ENCODE measurements at places on chromosomes 1 and 21.

GRCh38 chr1:23527366-23527765 is 3.7 kb downstream of the E2F2 start:
- DNase-seq, result no peak

DNA sequence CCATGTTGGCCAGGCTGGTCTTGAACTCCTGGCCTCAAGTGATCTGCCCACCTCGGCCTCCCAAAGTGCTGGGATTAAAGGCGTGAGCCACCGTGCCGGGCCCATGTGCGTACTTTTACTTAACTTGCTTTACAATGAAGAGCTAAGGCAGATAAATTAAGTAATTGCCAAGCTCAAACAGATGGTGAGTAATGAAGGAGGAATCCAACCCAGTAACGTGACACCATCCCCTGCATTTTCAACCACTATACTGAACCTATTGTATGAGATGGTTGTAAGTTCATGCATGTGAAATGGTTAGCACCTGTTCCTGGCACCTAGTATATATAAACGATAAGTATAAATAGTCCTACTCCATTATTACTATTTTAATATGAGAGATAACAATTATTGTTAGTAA is 588.0 kb upstream of the BEND5 start:
- no peak for DNase-seq

DNA sequence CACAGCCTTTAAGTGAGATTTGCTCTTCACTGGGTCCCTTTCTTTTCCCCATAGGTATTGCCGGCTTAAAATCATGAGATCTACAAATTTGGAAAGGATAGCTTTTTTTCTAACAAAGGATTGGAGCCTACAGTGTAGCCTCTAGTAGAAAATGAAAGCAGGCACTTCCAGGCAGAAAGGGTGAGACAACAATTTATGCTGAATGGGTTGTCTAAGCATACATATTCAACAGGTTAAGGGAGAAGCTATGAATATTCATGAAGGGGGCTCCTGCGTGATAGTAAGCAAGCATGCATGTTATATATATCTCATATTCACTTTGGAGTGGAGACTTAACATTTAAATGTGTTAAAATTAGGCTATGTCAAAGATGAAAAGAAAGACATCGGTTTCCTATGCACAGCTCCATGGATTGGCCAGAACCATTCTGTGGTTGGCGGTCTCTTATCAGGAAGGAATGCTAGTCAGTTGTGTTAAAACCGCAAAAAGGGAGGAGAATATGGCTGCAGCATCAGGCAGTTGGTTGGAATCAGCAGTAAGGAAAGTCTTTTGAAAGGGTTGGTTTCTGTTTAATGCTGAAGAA is 66.0 kb downstream of the VCAM1 start:
- DNase-seq, result no peak

- DNase-seq, result no peak
Observed at GRCh38 chr1:112264553-112264952, 131.5 kb upstream of the CTTNBP2NL start.

All from stimulated activated CD4-positive, alpha-beta T cell treated with anti-CD3 and anti-CD28 coated beads, Interleukin-1b, Interleukin-23, amount 100 ng/mL, for 48 hours (primary cell).